Activated naive CD4-positive, alpha-beta T cell treated with anti-CD3 and anti-CD28 coated beads for 36 hours (primary cell): ENCODE measurements at places on chromosomes 7 and 10. TPM values are rescaled to one million over a fixed set of nuclear protein-coding genes. Genes with fewer than 3 reads are reported as not detected.

- H3K27ac ChIP-seq: no peak overlapping the region
- no peaks in the 10 kb centered on the region for H3K27me3 ChIP-seq
- H3K4me1 ChIP-seq: peaks cover 23% of the 10 kb centered on the region
- no peak for DNase-seq
These were observed 32.9 kb upstream of the ANKRD2 start for GRCh38 chr10:97539523-97540200.

- peaks cover 3% of the 10 kb centered on the region for H3K4me1 ChIP-seq
- H3K36me3 ChIP-seq: peaks cover 1% of the 10 kb centered on the region
- H3K4me3 ChIP-seq: no peak overlapping the region
- H3K27ac ChIP-seq: no peak overlapping the region
These were observed 6.6 kb upstream of the ZNF282 start for GRCh38 chr7:149188637-149189259.

GRCh38 chr10:129725482-129725881, 238.6 kb downstream of the EBF3 start:
- no peak overlapping the region for H3K4me3 ChIP-seq
- DNase-seq: no peak
- no peaks in the 10 kb centered on the region for H3K4me1 ChIP-seq
- no peak overlapping the region for H3K27ac ChIP-seq
- H3K27me3 ChIP-seq: no peaks in the 10 kb centered on the region
- peaks cover 65% of the 10 kb centered on the region for H3K36me3 ChIP-seq

DNA sequence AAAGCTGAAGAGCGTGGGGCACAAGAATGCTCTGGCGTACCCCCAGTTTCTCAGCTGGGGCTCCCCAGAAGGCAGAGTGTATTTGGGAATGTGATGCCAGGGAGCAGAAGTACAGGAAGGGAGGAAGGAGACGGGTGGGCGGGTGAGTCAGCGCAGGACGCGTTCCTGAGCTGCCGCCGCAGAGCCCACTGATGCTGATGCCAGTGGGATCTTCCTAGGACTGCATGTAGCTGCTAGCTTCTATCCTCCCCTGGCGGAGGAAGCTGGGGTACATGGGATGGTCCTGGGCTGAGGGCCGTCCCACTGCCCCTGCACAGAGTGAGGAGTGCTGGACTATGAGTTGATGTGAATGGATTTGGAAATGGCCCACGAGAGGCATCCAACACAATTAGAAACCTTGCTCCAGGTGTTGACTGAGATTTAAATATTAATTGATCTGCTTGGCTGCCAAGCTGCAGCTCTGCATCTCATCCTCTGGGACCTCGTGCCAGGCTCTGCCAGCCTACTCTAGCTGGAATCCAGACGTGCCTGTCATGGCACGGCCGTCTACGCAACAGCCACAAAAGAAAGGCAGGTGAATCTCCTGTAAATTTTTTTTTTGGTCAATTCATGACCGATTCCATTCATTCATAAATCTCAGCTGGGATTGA, 66.2 kb upstream of the RHEB start:
- H3K4me3 ChIP-seq: no peak overlapping the region
- no peaks in the 10 kb centered on the region for H3K36me3 ChIP-seq
- no peaks in the 10 kb centered on the region for H3K4me1 ChIP-seq
- no peak overlapping the region for H3K27ac ChIP-seq
- DNase-seq: no peak

GRCh38 chr10:80167471-80168161, 35.1 kb downstream of the PLAC9 start:
- peaks cover 12% of the 10 kb centered on the region for H3K4me1 ChIP-seq
- no peak overlapping the region for H3K4me3 ChIP-seq
- peaks cover 10% of the 10 kb centered on the region for H3K36me3 ChIP-seq
- no peak for DNase-seq
- H3K27ac ChIP-seq: peak overlapping the region; percentile 24
- H3K27me3 ChIP-seq: no peaks in the 10 kb centered on the region

- no peak overlapping the region for H3K27ac ChIP-seq
- no peaks in the 10 kb centered on the region for H3K27me3 ChIP-seq
- no peaks in the 10 kb centered on the region for H3K4me1 ChIP-seq
- H3K4me3 ChIP-seq: no peak overlapping the region
- peaks cover 7% of the 10 kb centered on the region for H3K36me3 ChIP-seq
These were observed 102.1 kb downstream of the FOXL3 start for GRCh38 chr7:391961-392524.

- no peak overlapping the region for H3K27ac ChIP-seq
- H3K4me1 ChIP-seq: no peaks in the 10 kb centered on the region
These were observed 11.8 kb upstream of the ACSL5 start for GRCh38 chr10:112361951-112362751.

Gene AKR1C4
- not detected for total RNA-seq

Gene OPN4
- total RNA-seq: not detected

DNA sequence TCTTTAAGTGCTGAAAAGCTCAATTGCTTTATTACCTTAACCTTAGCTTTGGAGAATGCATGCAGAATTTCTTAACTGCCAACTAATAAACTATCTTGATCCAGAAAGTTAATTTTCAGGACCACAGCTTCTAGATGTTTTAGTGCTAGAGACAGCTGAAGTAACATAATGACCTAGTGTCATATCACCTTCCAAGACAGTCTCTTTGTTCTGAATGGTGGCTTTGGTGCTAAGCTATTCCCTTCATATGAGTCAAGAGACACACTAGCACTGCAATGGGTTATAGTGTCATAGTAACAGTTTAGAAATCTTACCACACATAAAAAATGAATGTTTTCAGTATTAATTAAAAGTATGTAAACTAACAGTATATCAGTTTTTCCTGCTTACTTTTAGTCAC, 115.4 kb upstream of the LRRN3 start:
- DNase-seq: no peak
- no peak overlapping the region for H3K27ac ChIP-seq
- H3K36me3 ChIP-seq: peaks cover 5% of the 10 kb centered on the region
- H3K4me1 ChIP-seq: peaks cover 36% of the 10 kb centered on the region

Gene CPEB3
- total RNA-seq: 1.3 TPM

DNA sequence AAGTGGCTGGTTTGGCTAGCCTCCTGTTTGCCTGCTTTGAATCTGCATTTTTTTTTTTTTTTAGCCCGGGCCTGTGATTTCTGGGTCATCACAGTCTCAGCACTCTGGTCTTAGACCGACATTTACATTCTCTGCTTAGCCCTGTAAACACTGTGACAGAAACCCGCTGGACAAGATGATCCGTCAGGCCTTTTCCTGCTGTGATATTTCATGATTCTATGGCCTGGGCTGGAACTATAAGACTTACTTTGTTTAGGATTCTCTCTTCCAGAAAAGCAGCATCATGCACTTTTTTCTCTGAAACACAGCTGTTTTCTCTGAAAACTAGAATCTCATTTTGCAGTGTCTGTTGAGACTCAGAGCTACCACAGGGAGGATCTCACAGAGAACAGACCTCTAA, 705.5 kb downstream of the GRID1 start:
- DNase-seq: no peak
- H3K27me3 ChIP-seq: no peaks in the 10 kb centered on the region
- H3K36me3 ChIP-seq: no peaks in the 10 kb centered on the region
- H3K4me1 ChIP-seq: no peaks in the 10 kb centered on the region
- no peak overlapping the region for H3K4me3 ChIP-seq

Gene CALCR
- total RNA-seq: not detected

Gene IFIT5
- total RNA-seq: 7.2 TPM
